Glutamatergic neuron (in vitro differentiated cells): ENCODE measurements at places on chromosomes 12 and 14. TPM values are rescaled to one million over a fixed set of nuclear protein-coding genes. Genes with fewer than 3 reads are reported as not detected.
A peak's percentile ranks its signal among the peaks of the same experiment; 100 is the strongest.

PPP1R1A gene
- 47.6 TPM for total RNA-seq

CCDC77 gene
- 17.1 TPM for total RNA-seq

CHFR gene
- 90.7 TPM for total RNA-seq

SCN8A gene
- 47.6 TPM for total RNA-seq

SIX6 gene
- total RNA-seq, result not detected

RNASE7 gene
- not detected for total RNA-seq

INSM2 gene
- 21.7 TPM for total RNA-seq

LRP1 gene
- total RNA-seq, result 125 TPM

RPL10L gene
- total RNA-seq, result not detected

- no peak for DNase-seq
These were observed 25.6 kb downstream of the RAP1B start for GRCh38 chr12:68636268-68636667.

GRCh38 chr14:88384718-88385117 lies 739 bp upstream of the SPATA7 start:
- no peak for DNase-seq

DNA sequence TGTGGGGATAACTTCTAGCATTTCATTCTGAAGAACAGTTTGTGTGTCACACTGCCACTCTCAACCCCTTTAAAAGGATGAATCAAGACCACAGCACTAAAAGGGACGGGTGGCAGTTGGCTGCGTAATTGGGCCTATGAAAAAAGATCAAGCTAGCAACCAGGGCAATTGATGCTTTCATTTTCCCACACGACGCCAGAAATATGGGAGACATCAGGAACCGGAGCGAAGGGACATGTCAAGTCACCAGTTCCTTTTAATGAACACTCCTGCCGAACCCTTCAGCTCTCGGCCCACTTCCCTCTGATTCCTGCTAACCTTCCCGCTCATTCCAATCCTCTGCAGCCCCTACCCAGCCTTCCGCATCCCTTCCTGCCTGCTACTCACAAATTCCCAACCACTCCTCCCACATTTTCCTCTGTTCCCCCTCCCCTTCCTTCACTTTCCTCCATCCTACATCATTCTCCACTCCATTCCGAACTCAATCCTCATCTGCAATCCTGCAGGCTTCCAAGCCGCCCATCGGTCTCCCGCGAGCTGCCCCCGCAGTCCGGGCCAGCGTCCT lies 753 bp downstream of the CSRNP2 start:
- no peak for DNase-seq

- DNase-seq, result no peak
These were observed 5.4 kb downstream of the FOS start for GRCh38 chr14:75283833-75284563.

DNA sequence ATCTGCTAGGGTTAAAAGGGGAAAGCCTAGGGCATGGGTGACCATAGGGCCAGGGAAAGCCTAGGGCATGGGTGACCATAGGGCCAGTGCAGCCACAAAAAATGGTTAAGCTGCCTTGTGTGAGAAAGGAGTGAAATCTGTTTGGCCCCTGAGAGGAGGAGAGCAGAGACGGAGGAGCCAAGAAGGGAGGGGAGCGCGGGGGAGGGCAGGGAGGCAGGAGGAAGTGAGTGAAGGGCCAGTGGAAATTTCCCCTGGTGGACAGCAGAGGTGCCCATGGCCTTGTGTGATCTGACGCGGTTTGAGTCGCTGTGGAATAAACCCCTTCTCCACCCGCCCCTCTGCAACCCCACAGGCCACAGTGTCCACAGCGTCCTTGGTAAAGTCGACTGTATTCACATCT lies 618 bp upstream of the AQP6 start:
- DNase-seq, result no peak

- no peak for DNase-seq
These were observed 218.6 kb upstream of the SYT1 start for GRCh38 chr12:78645956-78646355.

- no peak for DNase-seq
These were observed 15.5 kb upstream of the PHLDA1 start for GRCh38 chr12:76047060-76047459.

DNA sequence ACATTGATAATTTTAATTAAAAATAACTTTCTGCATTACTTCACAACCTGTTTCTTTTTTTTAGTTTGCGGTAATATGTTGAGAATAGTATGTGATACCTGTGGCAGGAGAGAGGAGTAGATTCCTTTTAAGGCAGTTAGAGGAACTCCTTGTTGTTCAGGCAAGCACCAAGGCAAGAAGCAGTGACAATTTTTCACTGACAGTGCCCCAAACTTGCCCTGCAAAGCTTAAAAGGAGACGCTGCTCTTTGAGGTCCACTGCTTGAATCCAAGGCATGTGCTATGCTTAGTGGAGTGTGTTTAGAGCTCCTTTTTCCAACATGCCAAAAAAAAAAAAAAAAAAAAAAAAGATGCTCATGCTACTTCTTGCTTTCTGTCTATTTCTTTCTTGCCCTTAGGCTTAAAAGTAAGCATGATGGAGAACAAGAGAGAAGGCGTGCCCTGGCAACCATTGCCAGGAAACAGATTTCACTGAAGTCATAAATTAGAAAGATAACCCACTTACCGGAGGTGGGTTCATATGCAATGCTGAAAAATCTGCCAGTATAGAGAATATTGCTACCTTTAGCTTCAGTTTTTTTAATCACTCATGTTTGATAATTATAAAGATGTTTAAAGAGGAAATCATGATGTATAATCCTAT lies 58.3 kb upstream of the DYRK2 start:
- DNase-seq, result no peak

- no peak for DNase-seq
These were observed 275.6 kb upstream of the NOVA1 start for GRCh38 chr14:26873362-26873960.

DNA sequence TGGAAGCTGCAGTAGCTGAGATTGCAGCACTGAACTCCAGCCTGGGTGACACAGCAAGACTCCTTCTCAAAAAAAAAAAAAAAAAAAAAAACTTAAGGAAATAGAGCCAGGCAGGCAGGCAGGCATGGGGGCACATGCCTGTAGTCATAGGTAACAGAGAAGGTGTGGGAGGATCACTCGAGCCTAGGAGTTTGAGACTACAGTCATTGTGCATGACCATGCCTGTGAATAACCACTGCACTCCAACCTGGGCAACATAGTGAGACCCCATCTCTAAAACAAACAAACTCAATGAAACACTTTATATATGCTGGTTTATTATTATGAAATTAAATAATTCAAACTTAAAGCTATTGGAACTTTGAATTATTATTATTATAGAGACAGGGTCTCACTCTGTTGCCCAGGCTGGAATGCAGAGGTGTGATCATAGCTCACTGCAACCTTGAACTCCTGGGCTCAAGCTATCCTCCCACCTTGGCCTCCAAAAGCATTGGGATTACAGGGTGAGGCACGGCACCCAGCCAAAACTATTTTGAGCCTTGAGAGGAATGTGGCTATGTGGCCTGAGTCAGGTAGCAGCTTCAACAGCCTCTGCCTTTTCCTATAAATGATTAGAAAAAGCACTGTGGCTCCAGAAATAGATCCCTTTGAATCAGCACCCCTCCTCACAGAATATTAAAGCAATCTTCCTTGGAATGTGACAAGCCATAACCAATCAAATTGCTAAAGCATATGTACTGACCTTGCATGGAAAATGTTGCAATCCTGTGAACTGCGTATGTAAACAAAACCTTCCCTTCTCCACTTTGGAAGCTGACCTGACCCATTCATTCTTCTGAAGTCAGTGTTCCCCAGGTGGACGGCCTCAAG lies 34.7 kb upstream of the YY1 start:
- no peak for DNase-seq

- DNase-seq, result peak; percentile 81
These were observed 19.1 kb upstream of the ARMH4 start for GRCh38 chr14:58171090-58171489.

GRCh38 chr12:49541911-49542505 lies 3.2 kb downstream of the KCNH3 start:
- DNase-seq, result no peak

DNA sequence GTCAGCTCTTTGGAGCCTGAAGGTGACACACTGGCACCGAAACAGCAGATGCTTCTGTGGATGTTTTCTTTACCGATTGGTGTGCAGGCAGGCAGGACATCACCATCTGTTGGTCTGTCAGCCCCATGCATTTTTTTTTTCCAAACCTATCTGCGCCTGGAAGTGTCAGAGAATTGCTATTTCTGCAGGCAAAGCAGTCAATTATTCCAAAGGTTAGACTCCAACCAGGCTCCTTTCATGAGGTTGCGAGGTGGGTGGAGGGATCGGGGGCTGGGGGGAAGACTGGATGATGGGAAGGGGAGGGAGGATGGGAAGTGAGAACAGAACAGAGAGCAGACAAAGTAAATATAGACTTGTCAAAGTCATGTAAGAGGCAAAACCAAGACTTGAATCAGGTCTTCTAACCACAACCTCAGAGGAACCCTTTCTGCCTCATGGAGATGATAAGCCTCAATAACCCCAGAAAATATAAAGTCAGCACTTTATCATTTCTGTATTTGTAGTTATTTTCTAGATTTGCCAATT lies 117.7 kb downstream of the OTOGL start:
- peak; percentile 25 for DNase-seq

DNA sequence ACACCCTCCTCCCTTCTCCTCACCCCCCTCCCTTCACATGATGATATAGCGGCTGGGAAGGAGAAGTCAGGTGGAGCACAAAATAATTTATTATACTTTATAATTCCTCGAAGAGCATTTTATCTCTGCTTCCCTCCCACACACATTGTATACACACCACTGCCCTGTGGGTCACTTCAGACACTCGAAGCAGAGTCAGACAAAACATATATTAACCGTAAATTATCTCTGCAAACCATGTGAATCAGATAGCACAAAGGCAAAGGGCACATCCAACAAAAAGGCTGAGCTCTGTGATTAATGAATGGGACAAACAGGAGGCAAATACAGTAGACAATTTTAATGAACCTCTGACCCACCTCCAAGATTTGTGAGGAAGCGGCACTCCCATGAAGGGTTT lies 450.7 kb downstream of the GALC start:
- DNase-seq, result no peak

GRCh38 chr14:96215452-96216244 lies 11.0 kb downstream of the BDKRB2 start:
- no peak for DNase-seq

DNA sequence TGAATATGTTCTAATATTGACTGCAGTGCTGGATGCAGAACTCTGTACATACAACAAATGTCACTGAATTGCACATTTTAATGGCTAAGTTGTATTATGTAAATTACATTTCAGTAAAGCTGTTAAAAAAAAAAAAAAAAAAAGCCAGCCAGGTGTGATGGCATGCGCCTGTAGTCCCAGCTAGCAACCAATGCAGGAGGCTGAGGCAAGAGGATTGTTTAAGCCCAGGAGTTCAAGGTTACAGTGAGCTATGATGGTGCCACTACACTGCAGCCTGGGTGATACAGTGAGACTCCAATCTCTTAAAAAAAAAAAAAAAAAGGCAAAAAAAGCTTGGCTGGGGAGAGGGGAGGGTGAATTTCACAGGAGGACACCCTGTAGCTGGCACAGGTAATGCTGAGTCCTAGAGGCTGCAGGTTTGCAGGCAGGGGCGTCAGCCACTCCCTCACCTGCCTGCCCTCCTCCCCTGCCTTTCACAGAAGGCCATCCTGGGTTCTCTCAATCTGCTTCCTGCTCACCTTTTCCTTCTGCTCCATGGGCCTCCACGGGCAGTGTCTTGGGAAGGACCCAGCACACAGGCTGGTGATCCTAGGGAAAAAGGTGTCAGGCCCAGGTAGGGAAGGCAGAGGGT lies 40.7 kb downstream of the TESC start:
- DNase-seq, result no peak

- DNase-seq, result no peak
These were observed 43.4 kb upstream of the PWP1 start for GRCh38 chr12:107642240-107642639.

DNA sequence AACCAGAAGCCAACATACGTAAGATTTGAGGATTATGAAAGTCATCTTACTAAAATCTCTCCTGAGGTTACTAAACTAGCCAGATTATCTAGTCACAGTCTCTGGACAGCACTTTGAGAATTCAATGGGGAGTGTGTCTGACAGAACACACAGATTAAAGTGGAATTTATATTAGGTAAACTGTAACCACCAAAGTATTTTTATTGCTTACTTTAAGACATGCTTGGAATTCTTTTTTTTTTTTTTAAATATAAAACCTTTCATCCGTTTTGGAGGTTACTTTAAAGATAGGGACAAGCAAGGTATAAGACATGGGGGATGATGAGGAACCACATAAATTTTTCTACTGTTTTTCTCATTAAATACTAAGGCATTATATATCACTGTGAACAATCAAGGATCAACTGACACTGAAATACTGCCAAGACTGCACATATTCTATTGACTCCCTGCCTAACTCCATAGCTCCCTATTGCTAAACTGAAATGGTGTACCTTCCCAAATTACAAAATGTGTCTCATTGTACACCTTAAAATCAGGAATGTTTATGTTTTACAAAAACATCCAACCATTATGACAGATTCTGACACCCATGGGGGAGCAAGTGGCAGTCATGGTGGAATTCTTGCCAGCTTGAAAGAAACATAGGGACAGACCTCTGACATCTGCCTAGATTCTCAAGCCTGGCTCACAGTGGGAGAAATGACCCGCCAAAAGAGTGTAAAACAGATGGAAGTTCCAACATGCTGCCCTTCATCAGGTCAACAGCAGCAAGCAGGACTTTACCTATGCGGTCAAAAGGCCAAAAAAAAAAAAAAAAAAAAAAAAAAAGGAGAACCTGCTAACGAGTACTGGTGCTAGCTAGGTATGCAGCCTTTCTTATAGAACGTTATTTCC lies 239.3 kb downstream of the MED13L start:
- no peak for DNase-seq

DNA sequence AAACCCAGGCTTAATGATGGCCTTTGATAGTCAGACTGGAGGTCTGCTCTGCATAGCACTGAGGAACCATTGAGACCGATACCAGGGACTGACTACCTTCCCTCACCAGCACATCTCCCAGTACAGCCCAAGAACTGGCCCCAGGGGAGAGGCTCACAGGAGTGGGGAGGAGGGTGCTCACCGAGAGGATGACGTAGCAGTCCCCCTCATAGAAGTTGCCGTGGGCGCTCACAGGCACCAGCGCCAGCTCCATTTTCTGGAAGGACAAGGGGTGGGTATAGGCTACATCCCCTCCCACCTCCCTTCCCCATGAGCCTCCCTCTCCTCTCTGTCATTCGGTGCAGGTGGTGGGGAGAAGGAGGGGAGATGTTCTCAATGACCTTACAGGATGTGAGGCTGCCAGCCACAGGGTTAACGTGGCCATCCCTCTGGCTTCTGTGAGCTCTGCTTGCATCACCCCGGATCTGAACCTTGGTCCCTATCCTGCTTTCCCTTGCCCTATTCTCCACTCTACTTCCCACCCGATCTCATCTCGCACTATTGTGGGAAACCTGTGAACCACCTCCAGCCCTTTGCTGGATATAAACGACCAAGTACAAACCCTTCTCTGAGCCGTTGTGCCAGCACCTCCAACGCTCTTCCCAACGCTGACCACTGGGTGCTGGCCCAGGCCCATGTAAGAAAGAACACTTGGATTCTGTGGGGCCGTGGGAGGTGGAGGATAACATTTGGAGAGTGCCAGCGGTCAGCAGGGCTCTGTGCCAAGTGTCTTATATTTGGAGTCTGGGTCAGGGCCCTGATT lies 4.4 kb downstream of the AVIL start:
- DNase-seq, result no peak
